Stimulated activated CD8-positive, alpha-beta memory T cell treated with anti-CD3 and anti-CD28 coated beads, Interleukin-15, amount 100 ng/mL, for 24 hours (primary cell): ENCODE measurements at places on chromosomes 7 and 10.

DNA sequence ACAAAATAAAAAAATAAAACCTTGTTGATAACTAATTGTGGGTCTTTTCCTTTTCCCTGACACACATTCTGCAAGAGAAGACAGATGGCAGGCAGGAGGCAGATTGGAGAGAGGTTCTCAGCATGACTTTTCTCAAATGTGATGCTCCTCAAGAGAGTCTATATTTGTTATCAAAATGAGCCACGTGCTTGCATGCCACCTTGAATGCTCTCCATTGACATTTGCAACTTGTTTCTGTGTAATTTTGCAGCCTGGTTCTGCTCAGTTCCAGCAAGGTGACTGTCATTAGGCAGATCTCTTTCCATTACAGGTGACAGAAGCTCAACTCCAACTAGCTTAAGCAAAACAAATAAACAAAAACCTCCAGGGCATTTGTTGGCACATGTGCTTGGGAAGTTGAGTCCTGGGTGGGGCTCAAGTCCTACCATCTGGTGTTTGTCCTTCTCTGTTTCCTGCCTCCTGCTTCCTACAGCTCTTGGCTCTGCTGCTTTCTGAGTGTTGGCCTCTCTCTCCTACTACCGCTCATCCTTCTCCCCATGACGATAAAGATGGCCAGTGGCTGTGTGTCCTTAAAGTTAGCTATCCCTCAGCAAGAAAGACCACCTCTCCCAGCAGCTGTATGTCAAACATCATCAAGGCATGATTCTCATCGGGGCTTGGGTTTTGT is 56.7 kb downstream of the GRK5 start:
- no peak for DNase-seq

- no peak for DNase-seq
Measured at GRCh38 chr7:23216021-23216420, 30.6 kb upstream of the GPNMB start.

DNA sequence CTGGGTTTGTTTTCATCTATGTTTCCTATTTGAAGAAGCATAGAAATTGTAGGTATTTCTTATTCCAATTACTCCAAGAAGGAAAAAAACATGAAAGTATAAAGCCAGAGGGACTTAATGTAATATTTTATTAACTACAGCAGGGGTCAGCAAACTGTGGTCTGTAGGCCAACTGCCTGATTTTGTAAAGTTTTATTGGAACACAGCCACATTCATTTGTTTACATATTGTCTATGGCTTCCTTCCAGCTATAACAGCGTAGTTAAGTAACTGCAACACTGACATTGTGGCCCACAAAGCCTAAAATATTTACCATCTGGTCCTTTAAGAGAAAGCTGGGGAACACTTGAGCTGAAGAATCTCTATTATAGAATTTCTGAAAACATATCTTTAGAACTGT is 306.2 kb downstream of the BICC1 start:
- DNase-seq: no peak

DNA sequence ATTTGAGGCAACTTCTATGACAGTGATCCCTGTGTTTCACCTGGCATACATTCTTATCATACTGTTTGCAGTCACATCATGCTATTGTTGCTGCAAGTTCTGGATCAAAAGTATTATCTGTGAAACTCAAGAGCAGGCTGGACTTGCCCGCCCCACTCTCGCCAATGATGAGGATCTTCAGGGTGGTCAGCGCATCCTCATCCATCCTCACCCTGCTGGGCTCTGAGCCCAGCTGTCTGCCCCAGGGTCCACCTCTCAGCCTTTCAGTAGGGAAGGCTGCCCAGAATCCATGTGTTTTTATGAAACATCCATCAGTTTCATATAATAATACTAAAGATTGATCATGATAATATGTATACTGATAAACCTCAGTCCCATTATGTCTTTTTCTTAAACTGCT is 55.4 kb upstream of the KIF5B start:
- DNase-seq: no peak

GRCh38 chr7:3141326-3141725 is 97.7 kb upstream of the CARD11 start:
- no peak for DNase-seq

- no peak for DNase-seq
Measured at GRCh38 chr7:47803846-47804245, 144.4 kb downstream of the PKD1L1 start.

- DNase-seq: no peak
Measured at GRCh38 chr7:133932591-133932990, 194.5 kb upstream of the LRGUK start.
